Naive thymus-derived CD8-positive, alpha-beta T cell (primary cell): ENCODE measurements at places on chromosomes 5 and 9.

GRCh38 chr9:95935861-95936578 lies 60.5 kb downstream of the ERCC6L2 start:
- no peak for DNase-seq

GRCh38 chr9:94478755-94479730 lies 75.8 kb upstream of the PCAT7 start:
- DNase-seq = no peak

- no peak for DNase-seq
Observed at GRCh38 chr5:87150630-87151029, 117.1 kb upstream of the RASA1 start.

- DNase-seq = no peak
Observed at GRCh38 chr5:124342986-124343385, 403.5 kb downstream of the ZNF608 start.

GRCh38 chr5:16626696-16627264 lies 10.0 kb upstream of the RETREG1 start:
- peak; percentile 68 for DNase-seq

GRCh38 chr9:117470902-117471301 lies 56.0 kb upstream of the ASTN2 start:
- DNase-seq = no peak

GRCh38 chr5:89435347-89435746 lies 552.4 kb upstream of the MEF2C start:
- no peak for DNase-seq

DNA sequence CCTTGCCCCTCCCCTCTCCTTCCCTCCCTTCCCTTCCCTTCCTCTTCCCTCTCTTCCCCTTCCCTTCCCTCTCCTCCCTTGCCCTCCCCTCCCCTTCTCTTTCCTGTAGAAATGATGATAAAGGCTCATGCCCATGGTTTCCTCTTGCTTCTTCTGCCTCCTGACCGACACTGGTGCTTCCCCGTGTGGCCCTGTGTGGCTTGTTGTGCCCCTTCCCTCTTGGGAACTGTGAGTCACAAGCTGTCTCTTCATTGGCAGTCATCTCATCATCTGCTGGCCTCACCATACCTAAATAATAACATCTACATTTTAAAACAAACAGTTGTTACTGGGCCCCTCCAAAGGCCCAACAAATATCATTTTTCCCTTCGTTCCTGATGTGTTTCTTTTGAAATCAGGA lies 11.7 kb upstream of the CARNMT1 start:
- DNase-seq = no peak

DNA sequence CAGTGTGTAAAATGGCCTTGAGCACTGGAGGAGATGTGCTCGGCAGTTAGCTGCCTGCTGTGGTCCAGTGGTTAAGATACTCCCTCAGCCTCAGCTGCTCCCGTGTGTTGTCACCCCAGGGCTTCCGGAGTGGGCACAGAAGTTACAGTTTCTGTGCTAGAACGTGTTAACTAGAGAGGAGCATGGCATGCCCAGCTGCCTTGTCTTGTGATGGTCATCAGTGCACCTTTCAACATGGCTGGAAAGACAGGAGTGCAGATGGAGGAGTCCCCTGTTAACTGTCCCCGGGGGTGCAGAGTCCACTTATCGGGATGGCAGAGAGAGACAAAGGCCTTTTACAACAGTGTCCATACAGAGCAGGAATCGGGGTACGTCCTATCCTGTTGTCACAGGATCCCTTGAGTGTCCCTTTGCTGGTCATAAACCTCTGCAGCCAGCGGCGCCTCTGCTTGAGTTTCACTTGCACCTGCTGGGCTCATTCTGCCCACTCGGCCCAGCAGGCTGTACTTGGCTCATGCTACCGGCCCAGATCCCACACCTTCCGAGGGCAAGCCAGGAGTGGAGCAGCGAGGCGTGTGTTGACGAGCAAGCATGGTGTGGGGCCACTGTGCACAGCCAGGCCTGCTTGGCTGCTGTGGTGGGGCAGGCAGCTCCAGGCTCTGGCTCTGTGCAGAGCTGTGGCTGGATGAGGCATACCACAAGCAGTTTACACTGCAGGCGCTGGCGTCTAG lies 112.6 kb downstream of the EHMT1 start:
- no peak for DNase-seq

- peak; percentile 78 for DNase-seq
Observed at GRCh38 chr9:115013998-115014397, 83.6 kb upstream of the TNFSF8 start.

GRCh38 chr5:67337751-67338150 lies 141.2 kb upstream of the CD180 start:
- no peak for DNase-seq

- no peak for DNase-seq
Observed at GRCh38 chr9:13817754-13818278, 496.1 kb downstream of the NFIB start.

GRCh38 chr9:89670114-89670513 lies 65.3 kb downstream of the GADD45G start:
- no peak for DNase-seq

DNA sequence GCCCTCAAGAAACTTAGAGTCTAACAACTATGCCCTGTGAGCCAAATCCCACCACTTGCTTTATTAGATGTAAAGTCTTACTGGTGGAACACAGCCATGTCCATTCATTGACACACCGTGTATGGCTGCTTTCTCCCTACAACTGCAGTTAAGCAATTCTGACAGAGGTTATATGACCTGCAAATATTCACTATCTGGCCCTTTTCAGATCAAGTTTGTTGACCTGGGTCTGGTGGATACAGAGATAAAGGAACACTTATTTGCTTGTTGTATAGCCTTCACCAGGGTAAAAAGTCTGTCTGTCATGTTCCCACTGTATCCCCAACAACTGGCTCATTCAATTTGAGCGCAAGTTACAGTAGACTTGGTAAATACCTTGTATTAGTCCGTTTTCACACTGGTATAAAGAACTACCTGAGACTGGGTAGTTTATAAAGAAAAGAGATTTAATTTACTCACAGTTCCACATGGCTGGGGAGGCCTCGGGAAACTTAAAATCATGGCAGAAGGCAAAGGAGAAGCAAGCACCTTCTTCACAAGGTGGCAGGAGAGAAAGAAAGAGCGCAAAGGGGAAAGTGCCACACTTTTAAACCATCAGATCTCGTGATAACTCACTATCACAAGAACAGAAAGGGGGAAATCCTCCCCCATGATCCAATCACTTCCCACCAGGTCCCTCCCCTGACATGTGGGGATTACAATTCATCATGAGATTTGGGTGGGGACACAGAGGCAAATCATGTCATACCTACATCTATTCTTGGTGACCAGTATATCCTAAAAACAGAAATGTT lies 27.9 kb downstream of the DEPDC1B start:
- DNase-seq = no peak

- DNase-seq = no peak
Observed at GRCh38 chr5:116872986-116873385, 298.4 kb upstream of the SEMA6A start.

GRCh38 chr9:122949696-122950095 lies 8.9 kb downstream of the RABGAP1 start:
- no peak for DNase-seq

- no peak for DNase-seq
Observed at GRCh38 chr5:175712313-175712680, 54.4 kb downstream of the HRH2 start.

- DNase-seq = no peak
Observed at GRCh38 chr5:176700239-176700847, 53.1 kb downstream of the TSPAN17 start.

GRCh38 chr5:178786859-178787499 lies 56.5 kb upstream of the ZNF354A start:
- DNase-seq = no peak

DNA sequence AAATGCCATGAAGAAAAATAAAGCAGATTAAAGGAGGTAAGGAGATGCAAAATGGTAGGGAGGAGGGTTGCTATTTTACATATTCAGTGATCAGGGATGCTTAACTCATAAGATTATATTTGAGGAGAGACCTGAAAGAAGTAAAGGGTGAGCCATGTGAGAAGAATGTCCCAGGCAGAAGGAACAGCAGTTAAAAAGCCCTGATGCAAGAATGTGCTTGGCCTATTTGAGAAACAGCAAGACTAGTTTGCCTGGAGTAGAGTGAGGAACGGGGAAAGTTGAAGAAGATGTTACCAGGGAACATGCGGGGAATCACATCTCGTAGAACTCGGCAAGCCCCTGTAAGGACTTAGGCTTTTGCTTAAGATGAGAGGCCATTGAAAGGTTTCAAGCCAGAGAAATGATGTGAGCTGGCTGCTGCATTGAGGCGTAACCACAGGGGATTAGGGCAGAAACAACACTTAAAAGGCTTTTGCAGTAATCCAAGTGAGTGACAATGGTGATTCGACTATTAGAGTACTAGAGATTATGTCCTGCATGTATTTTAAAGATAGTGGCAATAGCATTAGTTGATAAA lies 198.7 kb downstream of the VPS13A start:
- DNase-seq = no peak

DNA sequence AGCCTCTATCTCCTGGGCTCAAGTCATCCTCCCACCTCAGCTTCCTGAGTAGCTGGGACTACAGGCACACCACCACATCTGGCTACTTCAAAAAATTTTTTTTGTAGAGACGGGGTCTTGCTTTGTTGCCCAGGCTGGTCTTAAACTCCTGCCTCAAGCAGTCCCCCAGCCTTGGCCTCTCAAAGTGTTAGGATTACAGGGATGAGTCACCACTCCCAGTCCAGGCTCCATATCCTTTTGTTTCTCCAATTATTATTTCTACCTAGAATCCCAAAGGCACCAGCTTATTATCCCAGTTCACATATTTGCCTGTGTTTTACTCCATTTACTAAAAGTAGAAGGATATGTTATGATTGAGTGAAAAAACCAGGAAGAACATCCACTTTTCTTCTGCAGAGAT lies 84.9 kb downstream of the TEK start:
- DNase-seq = no peak

DNA sequence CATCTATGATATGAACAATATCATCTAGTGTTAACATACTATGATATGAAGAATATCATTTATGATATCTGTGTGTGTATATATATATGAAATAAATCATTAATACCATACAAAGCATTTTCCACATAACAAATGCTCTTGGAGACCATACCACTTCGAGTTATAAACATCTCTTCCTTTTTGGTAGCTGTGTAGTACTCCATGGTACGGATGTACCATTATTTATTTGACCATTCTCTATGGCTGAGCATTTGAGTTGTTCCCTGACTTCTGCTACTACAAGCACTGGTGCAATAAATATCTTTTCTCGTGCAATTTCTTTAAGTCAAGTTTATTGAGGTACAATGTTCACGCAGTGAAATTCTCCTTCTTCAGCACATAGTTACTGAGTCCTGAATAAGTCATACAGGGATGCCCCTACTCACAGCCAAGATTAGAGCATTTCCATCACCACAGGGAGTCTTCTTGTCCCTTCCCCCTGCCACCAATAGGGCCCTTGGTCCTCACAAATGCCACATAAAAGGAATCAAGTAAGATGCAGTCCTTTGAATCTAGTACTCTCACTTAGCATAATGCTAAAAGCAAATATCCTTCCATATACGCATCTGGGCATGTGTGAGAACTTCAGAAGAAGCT lies 75.2 kb upstream of the SLC25A48 start:
- DNase-seq = no peak

GRCh38 chr9:128554155-128554862 lies 1.9 kb downstream of the SPTAN1 start:
- DNase-seq = peak; percentile 62
